ENCODE measurements at places on chromosomes 4 and X.

DNA sequence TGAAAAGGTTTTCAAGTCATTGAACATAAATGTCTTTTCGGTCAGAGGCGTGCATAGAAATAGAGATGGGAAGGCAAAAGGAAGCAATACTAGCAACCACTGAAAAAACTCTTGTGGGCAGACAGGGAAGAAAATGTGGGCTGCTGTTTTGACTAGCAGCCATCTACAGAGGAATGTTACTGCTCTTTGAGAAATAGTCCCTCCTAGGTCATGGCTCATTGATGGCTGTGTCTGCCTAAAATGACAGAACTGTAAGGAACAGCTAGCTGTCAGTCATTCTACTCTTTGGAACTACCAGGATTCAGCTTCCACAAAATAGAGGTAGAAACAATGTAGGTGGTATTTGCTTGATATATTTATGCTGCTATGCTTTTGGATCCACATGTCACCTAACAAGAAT, 26.9 kb upstream of the TMPRSS11B start:
- no peak for DNase-seq

GRCh38 chr4:150323406-150324325, 245.4 kb downstream of the DCLK2 start:
- DNase-seq = peak; percentile 49

DNA sequence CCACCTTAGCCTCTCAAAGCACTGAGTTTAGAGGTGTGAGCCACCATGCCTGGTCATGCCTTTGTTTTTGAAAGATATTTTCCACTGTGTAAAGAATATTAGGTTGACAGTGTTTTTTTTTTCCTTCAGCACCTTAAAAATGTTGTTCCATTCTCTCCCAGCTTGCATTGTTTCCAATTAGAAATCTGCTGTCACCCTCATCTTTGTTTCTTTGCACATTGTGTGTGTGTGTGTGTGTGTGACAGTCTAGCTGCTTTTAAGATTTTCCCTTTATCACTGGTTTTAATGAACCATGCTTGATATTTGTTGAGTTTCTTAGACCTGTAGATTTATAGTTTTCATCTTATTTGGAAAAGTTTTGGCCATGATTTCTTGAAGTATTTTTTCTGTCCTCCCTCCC, 79.0 kb upstream of the NKX1-1 start:
- no peak for DNase-seq

- peak; percentile 89 for DNase-seq
These were observed 287.8 kb downstream of the RAPGEF2 start for GRCh38 chr4:159390648-159391047.

DNA sequence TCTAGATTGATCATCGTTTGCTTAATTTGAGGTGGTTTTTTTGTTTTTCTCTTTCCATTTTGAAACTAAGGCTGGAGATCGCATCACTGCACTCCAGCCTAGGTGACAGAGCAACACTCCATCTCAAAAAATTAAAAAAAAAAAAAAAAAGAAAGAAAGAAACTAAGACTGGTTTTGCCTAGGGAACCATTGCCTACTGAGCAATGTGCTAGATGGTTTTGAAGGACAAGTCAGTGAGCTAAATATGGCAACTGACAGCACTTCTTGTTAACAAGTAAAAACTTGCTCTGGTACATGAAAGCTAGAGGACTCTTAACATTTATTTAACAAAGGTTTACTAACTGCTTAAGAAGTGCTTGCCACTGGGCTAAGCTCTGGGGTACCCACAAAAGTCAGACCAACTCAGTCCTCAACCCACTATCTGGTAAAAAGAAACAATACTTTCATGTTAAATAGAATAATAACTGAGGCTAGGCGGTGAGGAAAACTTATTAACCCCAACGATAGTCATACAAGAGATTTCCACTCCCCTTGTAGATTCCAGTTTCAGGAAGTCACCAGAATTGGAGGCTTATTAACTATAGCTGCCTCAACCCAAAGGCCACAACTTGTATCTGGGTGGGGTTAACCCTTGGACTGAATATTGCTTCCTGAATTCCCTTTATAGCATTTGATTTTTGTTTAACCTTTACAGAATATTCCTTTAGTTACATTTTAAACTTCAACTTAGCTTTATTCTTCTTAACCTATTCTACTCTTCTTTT, 111.6 kb downstream of the FRYL start:
- no peak for DNase-seq

DNA sequence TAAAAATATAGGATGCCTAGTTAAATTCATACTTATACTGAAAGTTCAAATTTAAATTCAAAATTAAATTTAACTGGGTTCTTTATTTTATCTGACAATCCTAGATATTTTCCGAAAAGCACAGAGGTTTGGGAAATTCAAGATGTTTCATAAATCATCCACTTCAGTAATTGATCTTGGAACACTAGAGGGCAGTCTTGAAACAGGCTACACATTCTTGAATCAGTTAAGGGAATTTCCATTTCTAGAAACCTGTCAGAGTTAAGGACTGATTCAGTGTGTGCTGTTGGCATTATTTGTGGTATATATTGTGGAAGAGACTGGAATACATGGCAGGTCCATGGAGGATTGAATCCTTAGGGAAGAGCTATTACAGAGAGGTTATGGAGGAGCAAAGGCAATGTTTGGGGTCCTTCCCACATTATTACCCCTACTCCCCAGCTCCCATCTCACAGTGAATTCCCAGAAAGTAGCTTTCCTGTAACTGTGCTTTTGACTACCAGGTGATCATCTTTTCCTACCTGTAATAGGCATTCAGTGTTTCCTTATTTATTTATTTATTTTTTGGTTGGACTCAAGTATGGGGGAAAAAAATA, 92.9 kb downstream of the EGF start:
- DNase-seq = peak; percentile 92

DNA sequence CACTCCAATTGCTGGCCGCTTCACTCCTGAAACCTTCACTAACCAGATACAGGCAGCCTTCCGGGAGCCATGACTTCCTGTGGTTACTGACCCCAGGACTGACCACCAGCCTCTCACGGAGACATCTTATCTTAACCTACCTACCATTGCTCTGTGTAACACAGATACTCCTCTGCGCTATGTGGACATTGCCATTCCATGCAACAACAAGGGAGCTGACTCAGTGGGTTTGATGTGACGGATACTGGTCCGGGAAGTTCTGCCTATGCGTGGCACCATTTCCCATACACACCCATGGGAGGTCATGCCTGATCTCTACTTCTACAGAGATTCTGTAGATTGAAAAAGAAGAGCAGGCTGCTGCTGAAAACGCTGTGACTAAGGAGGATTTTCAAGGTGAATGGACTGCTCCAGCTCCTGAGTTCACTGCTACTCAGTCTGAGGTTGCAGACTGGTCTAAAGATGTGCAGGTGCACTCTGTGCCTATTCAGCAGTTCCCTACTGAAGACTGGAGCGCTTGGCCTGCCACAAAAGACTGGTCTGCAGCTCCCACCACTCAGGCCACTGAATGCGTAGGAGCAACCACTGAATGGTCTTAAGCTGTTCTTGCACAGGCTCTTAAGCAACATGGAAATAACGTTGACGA, 35.8 kb upstream of the PRDM8 start:
- DNase-seq = no peak

GRCh38 chr4:78953769-78954666, 14.8 kb upstream of the PAQR3 start:
- DNase-seq = peak; percentile 63

DNA sequence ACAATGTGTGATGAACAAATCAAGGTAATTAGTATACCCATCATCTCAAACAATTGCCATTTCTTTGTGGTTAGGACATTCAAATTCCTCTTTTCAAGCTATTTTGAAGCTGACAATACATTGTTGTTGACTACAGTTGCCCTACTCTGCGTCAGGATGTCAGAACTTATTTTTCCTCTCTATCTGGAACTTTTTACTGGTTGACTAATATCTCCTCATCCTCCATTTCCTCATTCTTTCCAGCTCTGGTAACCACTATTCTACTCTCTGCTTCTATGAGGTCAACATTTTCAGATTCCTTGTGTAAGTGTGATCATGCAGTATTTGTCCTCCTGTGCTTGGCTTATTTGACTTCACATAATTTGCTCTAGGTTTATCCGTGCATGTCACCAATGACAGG, 240.5 kb upstream of the HS3ST1 start:
- DNase-seq = peak; percentile 2

DNA sequence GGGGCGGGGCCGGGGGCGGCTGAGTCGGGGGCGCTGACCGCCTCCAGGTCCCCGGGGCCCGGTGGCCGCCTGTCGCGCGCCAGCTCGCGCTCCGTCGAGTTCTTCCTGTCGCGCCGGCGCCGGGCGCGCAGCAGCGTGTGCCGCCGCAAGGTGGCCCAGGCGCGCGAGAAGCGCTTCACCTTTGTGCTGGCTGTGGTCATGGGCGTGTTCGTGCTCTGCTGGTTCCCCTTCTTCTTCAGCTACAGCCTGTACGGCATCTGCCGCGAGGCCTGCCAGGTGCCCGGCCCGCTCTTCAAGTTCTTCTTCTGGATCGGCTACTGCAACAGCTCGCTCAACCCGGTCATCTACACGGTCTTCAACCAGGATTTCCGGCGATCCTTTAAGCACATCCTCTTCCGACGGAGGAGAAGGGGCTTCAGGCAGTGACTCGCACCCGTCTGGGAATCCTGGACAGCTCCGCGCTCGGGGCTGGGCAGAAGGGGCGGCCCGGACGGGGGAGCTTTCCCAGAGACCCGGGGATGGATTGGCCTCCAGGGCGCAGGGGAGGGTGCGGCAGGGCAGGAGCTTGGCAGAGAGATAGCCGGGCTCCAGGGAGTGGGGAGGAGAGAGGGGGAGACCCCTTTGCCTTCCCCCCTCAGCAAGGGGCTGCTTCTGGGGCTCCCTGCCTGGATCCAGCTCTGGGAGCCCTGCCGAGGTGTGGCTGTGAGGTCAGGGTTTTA, 1.5 kb downstream of the ADRA2C start:
- no peak for DNase-seq

DNA sequence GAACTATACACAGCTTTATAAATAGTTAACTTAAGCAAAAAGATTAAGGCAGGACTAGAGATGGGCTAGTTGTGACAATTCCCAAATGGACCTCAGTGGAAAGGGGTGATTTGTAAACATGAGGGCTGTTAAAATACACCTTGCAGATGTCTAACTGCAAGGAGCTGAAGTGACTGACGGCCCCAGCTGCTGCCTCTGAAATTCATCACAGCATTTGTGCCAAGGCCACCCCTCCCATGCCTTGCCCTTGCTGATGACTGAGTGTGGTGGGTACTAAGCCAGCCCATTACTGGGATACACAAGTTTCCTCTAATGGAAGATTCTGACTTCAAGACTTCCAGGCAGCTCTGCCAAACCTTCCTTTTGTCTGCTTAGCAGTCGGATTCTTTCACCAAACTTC, 23.7 kb upstream of the EGFL6 start:
- DNase-seq = no peak
